ENCODE measurements at places on chromosomes 7 and 10.

GRCh38 chr10:33010132-33011037 is 52.4 kb upstream of the ITGB1 start:
- no peak for DNase-seq

DNA sequence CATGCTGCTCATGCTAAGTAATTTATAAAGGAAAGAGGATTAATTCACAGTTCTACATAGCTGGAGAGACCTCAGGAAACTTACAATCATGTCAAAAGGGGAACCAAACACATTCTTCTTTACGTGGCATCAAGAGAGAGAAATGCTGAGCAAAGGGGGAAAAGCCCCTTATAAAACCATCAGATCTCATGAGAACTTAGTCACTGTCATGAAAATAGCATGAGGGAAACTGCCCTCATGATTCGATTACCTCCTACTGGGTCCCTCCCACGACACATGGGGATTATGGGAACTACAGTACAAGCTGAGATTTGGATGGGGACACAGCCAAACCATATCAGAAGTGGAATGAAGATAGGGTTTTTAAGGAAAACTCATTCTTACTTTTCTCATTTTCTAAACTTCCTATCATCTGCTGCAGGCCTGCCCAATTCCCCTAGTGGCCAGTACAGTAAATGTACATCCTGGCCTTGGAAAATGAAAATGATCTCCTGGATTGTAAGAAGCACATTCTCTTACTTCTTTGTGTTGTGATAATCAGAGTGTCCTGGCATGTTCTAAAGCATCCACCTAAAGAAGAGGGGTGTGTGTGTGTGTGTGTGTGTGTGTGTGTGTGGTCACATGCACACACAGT is 421.5 kb downstream of the LRMDA start:
- DNase-seq, result no peak

- DNase-seq, result no peak
Observed at GRCh38 chr10:114374053-114374791, 30.1 kb downstream of the AFAP1L2 start.

DNA sequence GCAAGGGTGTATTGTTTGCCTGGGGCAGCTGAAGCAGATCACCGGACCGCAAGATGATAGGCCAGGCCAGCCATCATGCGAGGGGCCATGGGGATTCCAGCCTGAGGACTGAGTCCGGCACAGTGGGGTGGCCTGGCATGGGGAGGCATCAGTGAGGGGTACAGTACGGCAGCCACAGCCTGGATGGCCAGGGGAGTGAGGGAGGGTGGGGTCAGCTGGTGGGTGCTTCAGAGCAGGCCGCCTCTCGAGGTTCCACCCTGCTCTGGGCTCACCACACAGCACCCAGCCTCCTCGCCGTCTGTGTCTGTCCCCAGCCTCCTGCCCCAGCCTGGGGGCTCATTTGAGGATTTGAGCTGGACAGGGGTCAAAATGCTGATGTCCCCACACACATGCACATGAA is 508.5 kb upstream of the FOXK1 start:
- DNase-seq, result no peak

- no peak for DNase-seq
Observed at GRCh38 chr7:55129541-55130394, 111.0 kb downstream of the EGFR start.

- no peak for DNase-seq
Observed at GRCh38 chr7:108127461-108127860, 2.7 kb downstream of the LAMB4 start.

DNA sequence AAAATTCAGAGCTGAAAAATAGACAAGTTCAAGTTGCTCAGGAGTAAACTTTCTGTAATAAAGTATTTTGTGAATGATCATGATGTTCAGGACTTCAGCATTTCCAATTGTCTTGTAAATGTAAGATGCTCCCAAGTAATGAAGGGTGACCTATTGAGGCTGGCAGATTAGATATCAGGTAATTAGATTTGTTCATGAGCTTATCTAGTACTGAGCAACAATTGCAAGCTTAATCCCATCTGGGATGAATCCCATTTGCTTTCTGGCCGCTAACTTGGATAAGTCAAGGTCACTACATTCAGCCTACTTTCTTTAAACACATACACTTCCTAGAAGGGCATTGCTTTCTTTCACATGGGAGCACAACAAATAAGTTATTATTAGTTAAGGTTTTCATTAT is 82.4 kb upstream of the ITGB1 start:
- no peak for DNase-seq

DNA sequence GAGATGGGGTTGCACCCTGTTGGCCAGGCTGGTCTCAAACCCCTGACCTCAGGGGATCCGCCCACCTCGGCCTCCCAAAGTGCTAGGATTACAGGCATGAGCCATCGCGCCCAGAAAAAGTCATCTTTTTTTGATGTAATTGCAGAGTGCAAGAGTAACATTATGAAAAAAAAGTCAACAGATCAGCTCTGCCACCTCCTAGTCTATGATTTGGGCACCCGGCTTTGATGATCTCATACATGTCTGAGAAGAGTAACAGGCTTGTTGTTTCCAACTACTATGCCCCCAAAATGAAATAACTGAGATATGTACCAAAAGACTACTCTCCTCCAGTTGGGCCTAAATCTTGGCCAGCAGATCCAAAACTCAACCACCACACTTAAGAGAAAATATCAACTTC is 40.8 kb downstream of the VOPP1 start:
- DNase-seq, result no peak

GRCh38 chr10:52779541-52780390 is 7.2 kb upstream of the MBL2 start:
- peak; percentile 3 for DNase-seq

- DNase-seq, result no peak
Observed at GRCh38 chr7:74481458-74482196, 27.9 kb downstream of the GTF2IRD1 start.

- no peak for DNase-seq
Observed at GRCh38 chr7:157818701-157819454, 482.1 kb downstream of the DNAJB6 start.

GRCh38 chr7:63112764-63113712 is 885.6 kb upstream of the ZNF722 start:
- DNase-seq, result no peak

DNA sequence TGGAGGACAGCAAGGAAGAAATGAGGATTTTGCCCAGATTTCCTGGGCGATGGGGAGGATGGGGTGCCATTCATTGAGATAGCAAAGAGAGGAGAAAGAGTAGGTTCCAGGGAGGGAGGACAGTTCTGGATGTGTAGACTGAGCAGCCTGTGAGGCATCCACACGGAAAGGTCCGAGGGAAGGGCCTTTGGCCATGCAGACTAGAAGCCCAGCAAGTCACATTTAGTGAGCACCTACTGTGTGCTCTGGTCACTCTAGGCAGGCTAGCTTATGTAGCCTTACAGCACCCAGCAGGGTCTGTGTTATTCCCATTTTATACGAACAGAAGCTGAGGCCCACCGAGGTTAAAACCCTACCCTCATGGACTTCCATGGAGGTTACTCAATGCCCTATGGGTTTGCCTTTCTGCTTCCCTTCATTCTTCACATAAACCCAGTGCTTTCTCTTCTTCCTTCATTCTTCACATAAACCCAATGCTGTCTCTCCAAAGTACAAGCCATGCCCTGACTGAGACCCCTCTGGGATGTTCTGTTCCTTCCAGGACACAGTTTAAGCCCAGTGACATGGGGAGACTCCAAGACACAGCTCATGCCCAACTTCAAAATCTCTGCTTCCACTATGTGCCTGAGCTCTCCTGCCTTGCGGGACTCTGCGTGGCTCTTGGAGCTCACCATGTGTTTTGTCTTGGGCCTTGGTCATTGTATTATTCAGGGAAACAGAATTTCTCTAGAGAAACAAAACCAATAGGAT is 13.7 kb downstream of the IL2RA start:
- DNase-seq, result no peak

DNA sequence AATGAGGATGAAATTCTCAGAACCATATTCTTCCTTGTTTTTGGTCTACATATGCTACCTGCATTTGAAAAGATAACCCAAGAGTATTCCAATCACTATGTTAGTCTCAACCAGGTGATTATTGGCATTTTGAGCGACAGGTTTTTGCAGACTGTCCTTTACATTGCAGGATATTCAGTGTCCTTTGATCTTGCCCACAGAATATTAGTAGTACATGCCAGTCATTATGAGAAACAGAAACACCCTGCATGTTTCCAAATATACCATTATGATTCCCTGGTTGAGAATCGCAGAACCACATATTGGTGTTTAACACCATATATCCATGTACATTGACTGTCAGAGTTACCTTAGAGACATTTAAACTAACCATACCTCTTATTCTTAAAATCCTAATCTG is 30.6 kb downstream of the TMEM243 start:
- no peak for DNase-seq

GRCh38 chr7:116328161-116328560 is 117.8 kb downstream of the TES start:
- no peak for DNase-seq

DNA sequence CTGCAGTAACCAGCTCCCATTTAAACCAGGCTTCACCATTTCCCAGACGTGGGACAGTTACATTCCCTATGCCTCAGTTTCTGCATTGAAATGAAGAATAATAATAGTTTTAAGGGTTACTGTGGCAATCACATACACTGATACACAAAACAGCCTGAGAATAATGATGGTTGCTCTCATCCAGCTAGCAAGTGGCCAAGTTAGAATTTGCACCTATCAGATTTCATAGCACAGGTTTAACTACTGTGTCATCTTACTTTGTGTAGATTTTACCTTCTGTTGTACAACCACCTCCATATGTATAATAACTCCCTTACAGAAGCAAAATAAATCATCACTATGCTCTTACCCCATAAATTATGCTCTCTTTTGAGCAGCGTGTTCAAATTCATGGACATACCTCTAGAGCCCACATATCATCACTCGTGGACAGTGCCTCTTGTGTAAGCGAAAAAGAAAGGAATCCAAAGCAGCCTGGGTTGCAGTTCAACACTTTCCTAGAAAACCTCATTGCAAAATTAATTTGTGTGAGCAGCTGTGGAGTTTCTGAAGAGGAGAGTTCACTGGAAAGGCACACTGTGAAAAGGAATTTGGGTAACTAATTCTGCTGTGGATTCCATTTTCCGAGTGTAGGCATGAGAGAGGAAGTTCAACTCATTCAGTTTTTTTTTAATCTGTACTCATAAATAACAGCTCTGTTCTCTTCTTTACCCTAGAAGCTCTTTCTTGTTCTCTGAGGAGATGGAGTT is 492.5 kb downstream of the ARL4A start:
- DNase-seq, result no peak

DNA sequence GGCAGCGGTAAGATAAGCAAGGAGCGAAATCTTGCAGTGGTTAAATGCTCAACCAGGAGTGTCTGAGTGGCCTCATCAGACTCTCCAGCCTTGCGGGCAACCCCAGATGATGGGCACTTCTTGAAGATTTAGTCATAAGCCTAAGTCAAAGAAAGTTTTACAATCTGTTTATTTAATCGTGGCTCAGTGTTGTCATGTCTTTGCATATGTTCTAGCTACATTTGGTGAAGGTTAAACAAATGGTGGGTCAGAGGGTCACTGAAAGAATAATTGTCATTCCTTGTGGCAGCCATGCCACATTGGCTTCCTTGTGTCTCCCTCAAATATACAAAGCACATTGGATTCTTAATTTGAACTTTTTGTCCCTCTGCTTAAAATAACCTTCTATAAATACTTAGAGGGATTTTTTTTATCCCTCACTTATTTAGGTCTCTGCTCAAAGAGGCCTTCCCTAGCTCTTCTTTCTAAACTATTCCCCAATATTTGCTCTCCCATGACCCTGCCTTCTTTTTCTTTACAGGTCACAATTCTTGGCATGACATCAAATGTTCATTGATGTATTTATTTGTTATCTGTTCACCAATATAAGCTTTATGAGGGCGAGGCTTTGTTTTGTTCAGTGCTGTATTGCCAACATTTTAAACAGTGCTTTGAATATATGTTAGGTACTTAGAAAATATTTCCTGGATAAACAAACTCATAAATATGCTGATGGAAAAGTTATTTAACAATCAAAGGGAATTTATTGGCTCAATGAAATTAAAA is 68.7 kb downstream of the NEUROD6 start:
- DNase-seq, result no peak

DNA sequence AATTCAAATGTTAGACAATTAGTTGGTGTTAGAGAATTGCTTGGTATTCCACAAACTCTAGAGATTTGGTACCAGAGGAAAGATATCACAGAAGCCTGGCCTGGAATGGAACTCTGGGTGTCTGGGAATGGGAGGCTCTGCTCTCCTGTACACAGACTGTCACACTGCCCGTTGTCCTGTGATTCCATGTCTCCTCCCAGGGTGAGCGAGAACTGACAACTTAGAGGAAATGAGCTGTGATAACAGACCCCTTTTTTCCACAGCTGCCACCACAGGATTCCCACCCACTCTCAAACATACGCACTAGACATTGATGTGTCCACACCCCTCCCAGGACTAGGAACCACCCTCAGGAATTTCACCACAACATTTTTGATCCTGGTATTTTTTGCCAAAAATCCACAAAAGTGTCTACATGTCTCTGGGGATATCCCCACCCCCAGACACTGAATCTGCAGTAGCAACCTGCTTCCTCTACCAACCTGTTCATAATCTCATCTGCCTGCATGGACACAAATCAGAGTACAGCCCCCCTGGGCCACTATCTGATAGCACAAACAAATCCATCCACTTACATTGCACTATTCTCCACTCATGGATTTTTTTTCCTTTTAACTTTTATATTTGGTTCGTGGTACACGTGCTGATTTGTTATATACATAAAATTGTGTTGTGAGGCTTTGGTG is 4.7 kb downstream of the ZNF273 start:
- no peak for DNase-seq

GRCh38 chr10:115073796-115074195 is 19.4 kb upstream of the ATRNL1 start:
- no peak for DNase-seq

DNA sequence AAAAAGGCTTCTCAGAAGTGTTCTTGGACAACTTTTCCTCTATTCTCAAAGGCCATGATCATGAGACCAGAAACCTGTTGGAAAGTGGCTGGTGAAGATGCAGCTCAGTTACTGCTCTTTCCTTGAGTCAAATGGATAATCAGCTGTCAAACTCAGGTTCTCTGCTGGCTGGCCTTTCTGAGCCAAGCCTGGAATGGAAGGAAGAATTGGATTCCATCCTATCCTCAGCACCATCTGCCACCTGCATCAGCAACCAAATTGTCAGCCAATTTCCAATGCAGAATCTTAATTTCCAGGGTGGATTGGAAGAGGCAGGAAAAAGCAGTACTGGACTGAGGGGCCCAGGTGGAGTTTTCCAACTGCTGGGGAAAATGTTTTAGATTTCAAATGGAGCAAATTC is 631.7 kb downstream of the KCNMA1 start:
- DNase-seq, result no peak

DNA sequence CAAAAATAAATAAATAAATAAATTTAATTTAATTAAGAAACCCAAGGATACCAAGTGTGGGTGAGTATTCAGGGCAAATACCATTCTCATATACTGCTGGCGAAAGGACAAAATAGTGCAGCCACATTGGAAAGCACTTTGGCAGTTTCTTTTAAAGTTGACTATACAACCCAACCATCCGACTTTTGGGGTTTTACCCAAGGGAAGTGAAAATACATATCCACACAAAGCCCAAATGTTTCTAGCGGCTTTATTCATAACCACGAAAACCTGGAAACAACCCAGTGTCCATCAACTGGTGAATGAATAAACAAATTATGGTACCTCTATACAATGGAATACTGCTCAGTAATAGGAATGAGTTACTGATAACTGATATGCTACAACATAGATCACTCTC is 36.2 kb upstream of the OGDHL start:
- no peak for DNase-seq

GRCh38 chr7:28649811-28650210 is 237.5 kb downstream of the CREB5 start:
- DNase-seq, result no peak

All from effector CD8-positive, alpha-beta T cell (primary cell).